T-helper 1 cell (primary cell): ENCODE measurements at places on chromosomes 5 and 9.

GRCh38 chr5:178194026-178194425 lies 6.9 kb upstream of the GMCL2 start:
- no peak for DNase-seq

- DNase-seq, result no peak
Observed at GRCh38 chr5:127839496-127840197, 136.5 kb downstream of the CCDC192 start.

GRCh38 chr5:157941616-157942015 lies 82.7 kb upstream of the CLINT1 start:
- DNase-seq, result no peak

DNA sequence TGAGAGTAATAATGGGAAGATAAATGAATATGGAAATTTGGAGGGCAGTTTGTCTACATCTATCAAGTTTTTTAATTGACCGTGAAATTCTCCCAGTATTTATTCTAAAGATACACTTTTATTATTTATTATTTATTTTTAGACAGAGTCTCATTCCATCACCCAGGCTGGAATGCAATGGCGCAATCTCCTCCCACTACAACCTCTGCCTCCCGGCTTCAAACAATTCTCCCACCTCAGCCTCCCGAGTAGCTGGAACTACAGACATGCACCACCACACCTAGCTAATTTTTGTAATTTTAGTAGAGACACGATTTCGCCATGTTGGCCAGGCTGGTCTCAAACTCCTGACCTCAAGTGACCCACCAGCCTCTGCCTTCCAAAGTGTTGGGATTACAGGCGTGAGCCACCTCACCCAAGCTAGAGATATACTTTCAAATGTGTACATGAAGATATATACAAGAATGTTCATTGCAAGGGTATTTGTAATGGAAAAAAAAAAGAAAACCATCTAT lies 97.7 kb upstream of the SLC12A2 start:
- no peak for DNase-seq

DNA sequence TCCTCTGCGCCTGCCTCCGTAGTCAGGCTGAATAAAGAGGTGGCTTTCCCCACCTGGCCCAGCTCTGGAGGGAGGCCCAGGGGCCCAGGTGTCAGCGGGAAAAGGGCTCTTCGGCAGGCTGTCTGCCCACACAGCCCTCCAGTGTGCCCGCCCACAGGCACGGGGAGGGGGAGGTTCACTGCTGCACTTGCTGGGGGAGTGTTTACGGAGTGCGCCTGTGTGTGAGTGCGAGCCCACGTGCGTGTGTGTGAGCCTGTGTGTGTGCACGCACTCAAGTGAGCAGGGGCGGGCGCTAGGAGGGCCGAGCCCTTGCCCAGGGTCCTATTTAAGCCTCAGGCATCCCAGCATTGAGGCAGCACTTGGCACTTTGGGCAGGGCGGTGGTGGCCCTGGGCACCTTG lies 10.9 kb downstream of the DNLZ start:
- no peak for DNase-seq

GRCh38 chr9:122821278-122821943 lies 7.0 kb downstream of the PDCL start:
- DNase-seq, result no peak

- DNase-seq, result no peak
Observed at GRCh38 chr9:127825319-127826051, 22.8 kb downstream of the FPGS start.

DNA sequence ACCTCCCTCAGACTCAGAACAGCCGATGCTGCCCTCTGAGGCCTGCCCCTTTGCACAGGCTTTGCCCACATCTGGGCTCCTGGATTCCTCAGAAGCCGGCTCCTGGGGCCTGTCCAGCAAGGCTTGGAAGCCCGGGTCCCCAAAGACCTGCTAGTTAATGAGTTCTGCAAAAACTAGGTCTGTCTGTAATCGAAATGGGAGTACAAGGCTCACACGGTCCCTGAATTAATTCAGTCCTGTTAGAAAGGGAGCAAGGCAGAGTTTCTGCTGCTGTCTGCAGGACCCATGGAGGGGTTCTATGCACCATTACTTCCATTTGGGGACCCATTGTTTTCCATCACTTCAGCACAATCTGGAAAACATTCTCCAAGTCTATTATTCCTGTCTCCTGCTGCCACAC lies 221.8 kb downstream of the MELK start:
- DNase-seq, result no peak

GRCh38 chr5:39759701-39760100 lies 334.9 kb upstream of the DAB2 start:
- DNase-seq, result no peak

- DNase-seq, result no peak
Observed at GRCh38 chr5:141771562-141771961, 89.5 kb upstream of the ARAP3 start.

- peak; percentile 74 for DNase-seq
Observed at GRCh38 chr9:1879501-1879900, 135.6 kb upstream of the SMARCA2 start.

GRCh38 chr5:128243958-128244582 lies 160.5 kb downstream of the SLC12A2 start:
- DNase-seq, result no peak

- DNase-seq, result no peak
Observed at GRCh38 chr5:149688406-149688805, 41.7 kb upstream of the PPARGC1B start.

DNA sequence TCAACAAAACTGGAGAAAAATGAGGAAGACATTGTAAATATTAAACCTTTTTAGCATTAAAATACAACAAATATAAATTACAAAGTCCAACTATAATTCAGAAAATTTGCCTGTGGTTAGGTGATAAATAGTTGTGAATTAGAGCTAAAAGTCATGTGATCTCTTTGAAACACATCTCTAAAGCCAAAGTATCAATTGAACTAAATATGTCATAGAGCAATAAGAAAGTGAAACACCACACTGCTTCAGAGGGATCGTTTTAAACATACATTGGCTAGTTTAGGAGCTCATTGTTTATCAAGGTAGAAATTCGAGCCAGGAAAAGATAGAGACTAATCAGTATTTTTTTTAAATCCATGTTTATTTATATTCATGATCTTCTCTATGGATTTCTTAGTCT lies 606.3 kb upstream of the ITGA1 start:
- no peak for DNase-seq

DNA sequence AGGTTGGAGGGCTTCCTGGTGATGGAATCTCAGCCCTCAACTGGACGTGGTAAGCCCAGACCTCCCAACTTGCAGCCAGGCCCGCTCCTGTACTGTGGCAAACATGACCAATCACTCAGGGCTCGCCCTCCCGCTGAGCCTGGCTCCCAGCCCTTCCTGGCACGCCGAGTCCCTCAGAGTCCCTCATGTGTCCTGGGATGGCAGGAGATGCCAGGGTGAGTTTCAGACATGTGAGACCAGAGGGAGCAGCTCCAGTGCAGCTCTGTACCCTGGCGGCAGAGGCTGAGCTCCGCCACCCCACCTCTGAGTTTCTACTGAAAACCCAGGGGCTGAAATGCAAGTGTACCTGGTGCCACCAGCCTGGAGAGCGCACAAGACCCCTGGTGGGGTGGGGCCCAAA lies 42.0 kb upstream of the RXRA start:
- DNase-seq, result no peak

DNA sequence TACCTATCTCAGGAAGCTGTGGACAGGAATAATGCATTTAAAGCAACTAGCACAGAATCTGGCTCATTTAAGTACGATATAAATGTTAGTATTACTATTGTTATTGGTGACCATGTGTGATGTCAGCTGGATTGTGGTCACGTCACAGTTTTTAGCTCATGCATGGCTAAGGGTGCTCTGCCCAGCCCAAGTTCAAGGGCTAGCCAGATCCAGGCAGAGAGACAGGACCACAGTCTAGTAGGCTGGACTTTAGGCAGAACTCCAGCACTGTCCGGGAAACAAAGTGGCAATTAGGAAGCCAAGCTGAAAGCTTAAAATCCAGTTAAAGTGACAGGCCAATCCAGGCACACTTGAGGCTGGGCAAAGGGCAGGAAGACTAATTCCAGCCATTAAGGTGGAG lies 273.6 kb downstream of the ADAMTSL1 start:
- no peak for DNase-seq

- DNase-seq, result no peak
Observed at GRCh38 chr9:136373300-136374182, at the start of gene CARD9. TSS of gene CARD9 (minus strand) at chr9:136373669. CDS start at chr9:136372078, 1,591 bp downstream.
